Endothelial cell of coronary artery (primary cell): ENCODE measurements at places on chromosomes 1 and 21. TPM values are rescaled to one million over a fixed set of nuclear protein-coding genes. Genes with fewer than 3 reads are reported as not detected.

Gene CENPL
- total RNA-seq, result 9.9 and 18.2 TPM in 2 replicates

Gene CFHR1
- total RNA-seq, result 0.28 TPM in 1 of 2 replicates, not detected in the other

Gene HAO2
- total RNA-seq, result not detected in 2 replicates

Gene MEGF6
- 29.1 and 57.8 TPM in 2 replicates for total RNA-seq

Gene FCRL5
- not detected in 2 replicates for total RNA-seq

Gene TMEM61
- total RNA-seq, result not detected in 2 replicates

Gene VASH2
- total RNA-seq, result 0.09 and 0.27 TPM in 2 replicates

Gene LINGO4
- total RNA-seq, result not detected in 2 replicates

Gene TFB2M
- total RNA-seq, result 12.8 and 17.9 TPM in 2 replicates

Gene ZFP69B
- 2.7 and 3.2 TPM in 2 replicates for total RNA-seq

Gene ECM1
- total RNA-seq, result 0.27 and 0.75 TPM in 2 replicates

Gene B3GALT6
- 23.4 and 30.0 TPM in 2 replicates for total RNA-seq

Gene KRTAP11-1
- not detected in 2 replicates for total RNA-seq

Gene SH3BGR
- 0.36 and 0.75 TPM in 2 replicates for total RNA-seq

Gene WNT2B
- 1.8 and 8.6 TPM in 2 replicates for total RNA-seq

Gene ASTN1
- not detected in 2 replicates for total RNA-seq

Gene NR5A2
- total RNA-seq, result 8.8 and 35.0 TPM in 2 replicates

Gene DR1
- total RNA-seq, result 35.5 and 37.5 TPM in 2 replicates

Gene NR1I3
- total RNA-seq, result not detected in 2 replicates

Gene OPRD1
- not detected in 2 replicates for total RNA-seq

Gene RHEX
- not detected in 2 replicates for total RNA-seq

Gene ASPM
- total RNA-seq, result 12.6 and 32.9 TPM in 2 replicates

Gene RORC
- total RNA-seq, result not detected in 2 replicates

Gene NBPF4
- total RNA-seq, result not detected in 2 replicates

Gene PBX1
- 1.8 and 6.5 TPM in 2 replicates for total RNA-seq

Gene UBQLN4
- total RNA-seq, result 17.2 and 17.4 TPM in 2 replicates

Gene B4GALT2
- 63.8 and 64.9 TPM in 2 replicates for total RNA-seq

Gene ID3
- total RNA-seq, result 221 and 267 TPM in 2 replicates

Gene CCDC17
- 0.54 and 1.1 TPM in 2 replicates for total RNA-seq

Gene KIFAP3
- 14.7 and 17.1 TPM in 2 replicates for total RNA-seq

Gene ZNF697
- 19.3 and 19.7 TPM in 2 replicates for total RNA-seq

Gene PDPN
- total RNA-seq, result 0.27 and 0.38 TPM in 2 replicates

Gene AMPD1
- not detected in 2 replicates for total RNA-seq

Gene MYCL
- total RNA-seq, result 0.94 and 2.8 TPM in 2 replicates

Gene KCNE2
- not detected in 2 replicates for total RNA-seq

Gene S100A9
- total RNA-seq, result 0.18 and 0.19 TPM in 2 replicates

Gene HPDL
- 1.4 and 3.2 TPM in 2 replicates for total RNA-seq

Gene KRTAP13-2
- not detected in 2 replicates for total RNA-seq

Gene TEX38
- total RNA-seq, result not detected in 2 replicates

Gene TLCD4
- under 0.01 TPM in 2 replicates for total RNA-seq

Gene KRTAP7-1
- not detected in 2 replicates for total RNA-seq

Gene CCDC30
- total RNA-seq, result 0.27 and 0.85 TPM in 2 replicates

Gene CGN
- total RNA-seq, result 0.09 and 0.45 TPM in 2 replicates

Gene KRTAP13-3
- total RNA-seq, result not detected in 2 replicates

Gene ASCL5
- total RNA-seq, result not detected in 2 replicates

Gene NPL
- total RNA-seq, result 0.54 and 1.0 TPM in 2 replicates

Gene OR2T11
- not detected in 2 replicates for total RNA-seq

Gene PHTF1
- total RNA-seq, result 33.0 and 35.9 TPM in 2 replicates

Gene LCE1D
- total RNA-seq, result not detected in 2 replicates

Gene GPR37L1
- not detected in 2 replicates for total RNA-seq

Gene LDLRAD1
- not detected in 2 replicates for total RNA-seq

Gene GPATCH2
- 15.0 and 18.6 TPM in 2 replicates for total RNA-seq

Gene FAM3B
- total RNA-seq, result not detected in 2 replicates

Gene MASP2
- 0.09 TPM in 1 of 2 replicates, not detected in the other for total RNA-seq

Gene GFI1
- 0.18 and 0.19 TPM in 2 replicates for total RNA-seq

Gene GPR3
- 0.09 and 0.36 TPM in 2 replicates for total RNA-seq

Gene GPR161
- total RNA-seq, result 25.4 and 26.7 TPM in 2 replicates
